ENCODE measurements at places on chromosomes 12 and 14. TPM values are rescaled to one million over a fixed set of nuclear protein-coding genes. Genes with fewer than 3 reads are reported as not detected.
A peak's percentile ranks its signal among the peaks of the same experiment; 100 is the strongest.

DNA sequence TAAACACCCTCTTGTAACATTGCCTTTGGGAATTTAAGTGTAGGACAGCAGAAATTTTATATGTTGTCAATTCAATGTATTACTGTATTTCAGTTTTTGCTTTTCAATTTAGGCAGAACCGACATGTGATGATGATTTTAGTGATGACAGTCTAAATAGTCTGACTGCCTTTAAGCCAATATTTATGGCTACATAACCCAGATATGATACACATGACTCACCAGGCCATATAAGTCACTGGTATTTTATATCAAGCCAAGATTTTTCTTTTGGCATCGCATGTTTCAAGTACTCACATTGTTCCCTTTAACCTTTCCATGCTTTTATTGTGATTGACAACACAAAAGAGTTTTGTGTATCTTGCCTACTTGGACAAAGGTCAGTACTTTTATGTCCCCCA, 13.6 kb upstream of the PPM1A start:
- no peak for DNase-seq

The MEG3 gene
- 1.0 TPM for total RNA-seq

DNA sequence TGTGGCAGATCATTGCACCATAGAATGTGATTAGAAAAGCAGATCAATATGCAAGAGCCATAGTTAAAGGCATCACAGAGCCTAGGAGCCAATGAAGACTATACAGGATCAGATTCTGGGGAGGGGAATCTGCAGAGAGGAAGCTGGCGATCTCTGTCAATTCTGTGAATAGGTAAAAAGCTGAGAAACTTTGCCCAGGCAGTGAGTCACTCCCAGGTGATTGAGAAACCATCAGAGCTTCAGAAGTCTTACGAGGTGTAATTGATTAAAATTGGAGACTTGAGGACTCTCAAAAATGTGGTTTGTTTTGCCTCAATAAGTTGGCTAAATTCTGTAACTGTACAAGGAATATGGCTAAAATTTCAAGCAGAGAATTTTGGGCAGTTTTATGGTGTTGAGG, 41.7 kb upstream of the TSPAN11 start:
- DNase-seq, result no peak

- DNase-seq, result no peak
These were observed 40.9 kb upstream of the STXBP6 start for GRCh38 chr14:25090716-25091454.

DNA sequence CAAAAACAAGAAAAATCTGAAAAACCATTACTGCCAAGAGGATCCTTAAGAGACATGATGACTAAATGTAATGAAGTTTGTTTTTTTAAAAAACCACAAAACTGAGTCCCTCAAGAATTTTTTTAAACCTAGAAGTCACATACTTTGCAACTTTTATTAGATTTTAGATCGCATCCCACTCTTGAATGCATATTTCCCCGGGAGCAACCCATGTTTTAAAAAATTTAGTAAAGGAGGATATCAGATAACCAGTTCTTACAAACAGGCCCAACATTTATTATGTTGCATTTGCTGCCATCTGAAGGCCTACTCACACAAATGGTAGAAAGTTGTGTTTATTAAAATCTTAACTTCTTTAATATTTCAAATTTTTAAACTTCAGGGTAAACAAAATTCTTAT, 44.3 kb upstream of the CCT2 start:
- no peak for DNase-seq

DNA sequence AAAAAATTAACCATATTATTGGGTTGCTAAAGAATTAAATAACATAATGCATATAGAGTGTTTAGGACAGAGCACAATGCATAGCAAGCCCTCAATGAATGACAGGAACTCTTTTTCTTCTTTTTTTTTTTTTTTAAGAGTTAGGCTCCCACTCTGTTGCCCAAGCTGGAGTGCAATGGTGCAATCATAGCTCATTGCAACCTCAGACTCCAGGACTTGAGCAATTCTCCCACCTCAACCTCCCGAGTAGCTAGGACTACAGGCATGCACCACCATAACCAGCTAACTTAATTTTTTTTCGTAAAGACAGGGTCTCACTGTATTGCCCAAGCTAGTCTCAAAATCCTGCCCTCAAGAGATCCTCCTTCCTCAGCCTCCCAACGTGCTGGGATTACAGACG, 20.5 kb upstream of the MTERF2 start:
- DNase-seq, result no peak

The LAG3 gene
- 4.7 TPM for total RNA-seq

DNA sequence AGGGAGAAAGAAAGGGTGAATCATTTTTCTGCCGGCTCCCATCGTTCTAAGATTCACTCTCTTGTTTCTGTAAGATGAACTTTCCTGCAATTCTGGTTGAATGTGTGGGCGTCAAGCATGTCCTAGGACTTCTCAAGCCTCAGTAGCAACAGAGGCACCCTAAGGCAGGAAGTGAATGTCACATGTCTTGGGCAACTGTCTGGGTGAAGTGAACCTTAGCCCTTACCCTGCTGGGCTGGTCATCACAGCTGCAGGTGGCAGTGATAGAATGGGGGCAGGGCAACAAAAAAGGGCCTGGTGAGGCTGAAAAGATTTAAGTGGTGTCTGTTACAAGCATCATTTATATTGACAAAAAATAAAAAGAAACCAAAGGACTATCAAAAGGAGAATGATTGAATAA, 45.9 kb upstream of the CAND1 start:
- no peak for DNase-seq

DNA sequence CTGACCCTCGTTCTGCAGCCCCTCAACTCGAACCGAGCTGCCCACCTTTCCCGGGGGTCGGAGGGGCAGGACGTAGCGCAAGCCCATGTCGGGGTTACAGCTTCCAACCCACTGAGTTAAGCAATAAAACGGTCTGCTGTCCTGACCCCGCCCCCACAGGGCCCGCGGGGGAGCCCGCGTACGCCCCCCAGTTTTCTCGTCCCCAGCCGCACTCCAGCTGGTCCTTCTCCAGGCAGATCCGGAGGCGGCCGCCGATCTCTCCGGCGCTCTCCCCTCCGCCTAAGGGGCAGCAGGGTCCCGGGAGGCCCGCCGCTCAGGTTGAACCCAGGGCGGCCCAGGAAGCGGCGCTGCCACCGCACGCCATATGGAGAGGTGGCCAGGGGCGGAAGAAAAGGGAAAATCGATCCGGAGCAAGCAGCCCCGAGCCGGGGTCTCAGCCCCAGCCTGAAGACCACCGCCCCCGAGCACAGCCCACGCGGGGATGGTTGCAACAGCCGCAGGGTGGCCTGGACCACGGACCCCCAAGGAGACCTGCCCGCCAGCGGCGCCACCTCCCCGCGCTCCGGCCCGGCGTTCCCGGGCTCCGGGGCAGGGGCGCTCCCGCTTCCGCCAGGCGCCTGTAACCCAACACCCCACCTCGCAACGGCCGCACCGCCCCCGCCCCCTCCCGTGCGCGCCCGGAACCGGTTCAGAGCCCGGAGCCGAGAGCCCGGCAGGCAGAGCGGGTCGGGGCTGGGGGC, 760 bp downstream of the ACTN1 start:
- DNase-seq, result peak; percentile 58

The SLCO1B1 gene
- total RNA-seq, result 0.21 TPM

DNA sequence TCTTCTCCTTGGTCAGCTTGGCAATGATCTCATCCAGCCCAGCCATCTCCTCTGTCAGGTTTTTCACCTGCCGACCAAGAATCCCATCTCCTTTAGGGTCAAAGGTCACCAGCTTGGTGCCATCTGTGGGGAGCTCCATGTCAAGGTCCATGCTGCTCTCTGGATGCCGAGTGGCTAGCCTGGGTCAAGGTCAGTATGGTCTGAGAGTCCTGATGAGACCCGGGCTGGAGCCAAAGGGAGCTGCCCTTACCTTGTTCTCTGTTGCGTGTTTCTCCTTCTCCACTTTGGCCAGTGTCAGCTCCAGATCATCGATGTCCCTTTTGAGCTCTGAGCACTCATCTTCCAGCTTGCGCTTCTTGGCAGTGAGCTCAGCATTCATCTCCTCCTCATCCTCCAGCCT, 11.8 kb downstream of the MYH7 start:
- DNase-seq, result no peak

DNA sequence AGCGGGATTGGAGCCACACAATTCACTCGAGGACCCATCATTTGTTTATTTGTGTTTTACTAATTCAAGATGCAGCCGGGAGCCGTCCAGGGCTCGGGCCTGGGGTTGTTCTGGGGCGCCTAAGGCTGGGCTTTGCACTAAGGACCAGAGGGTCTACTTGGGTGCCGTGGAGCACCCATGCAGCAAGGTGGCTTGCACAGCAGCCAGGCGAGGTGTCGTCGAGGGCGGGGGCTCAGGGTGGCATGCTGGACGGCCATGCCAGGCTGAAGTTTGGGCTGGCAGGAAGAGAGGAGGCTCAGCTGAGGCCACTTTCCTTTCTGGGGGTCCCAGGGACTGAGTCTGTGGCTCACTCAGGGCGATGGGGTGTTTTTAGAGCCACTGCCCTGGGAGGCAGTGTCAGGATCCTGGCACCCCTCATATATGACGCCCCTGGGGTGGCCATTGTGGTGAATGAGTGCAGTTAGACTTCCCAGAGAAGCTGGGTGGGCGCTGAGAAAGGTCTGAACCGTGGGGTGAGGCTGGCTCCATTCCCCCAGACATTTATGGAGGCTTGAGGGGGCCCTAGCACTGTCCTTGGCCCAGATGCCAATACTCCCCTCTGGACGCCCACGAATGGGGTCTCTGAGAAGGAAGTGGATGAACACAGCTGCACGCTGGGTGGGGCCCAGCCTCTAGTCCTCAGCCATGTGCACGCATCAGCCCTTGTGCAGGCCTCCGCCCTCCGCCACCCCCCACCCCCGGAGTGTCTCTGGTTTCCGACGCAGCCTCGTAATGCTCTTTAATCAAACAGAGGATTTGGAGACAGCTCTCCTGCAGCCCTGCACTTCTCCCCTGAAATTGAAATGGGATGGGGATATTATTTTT, 11.3 kb downstream of the MEG3 start:
- DNase-seq, result no peak

The TEAD4 gene
- 28.6 TPM for total RNA-seq

The SLC25A47 gene
- total RNA-seq, result not detected

DNA sequence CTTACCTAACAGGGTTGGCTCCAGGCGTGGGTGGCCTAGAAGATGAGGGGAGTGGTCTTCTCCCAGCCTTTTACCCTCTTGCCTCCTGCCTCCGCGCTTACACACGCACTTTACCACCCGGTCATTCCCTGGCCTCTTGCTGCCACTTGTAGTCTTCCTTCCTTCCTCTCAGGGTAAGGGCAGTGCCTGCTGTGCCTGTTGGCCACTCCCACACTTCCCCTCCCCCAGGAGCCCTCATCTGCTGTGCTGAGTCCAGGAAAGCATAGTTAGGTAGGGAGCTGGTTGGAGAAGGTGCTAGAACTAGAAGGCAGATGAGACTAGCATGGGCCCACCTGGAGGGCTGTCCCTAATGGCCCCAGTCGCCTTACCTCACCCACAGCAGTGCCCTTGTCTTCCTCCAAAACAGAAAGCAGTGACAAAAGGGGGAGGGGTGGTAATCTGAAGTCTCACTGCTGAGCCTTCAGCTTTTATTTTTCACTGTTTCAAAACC, 54.3 kb upstream of the SRSF5 start:
- DNase-seq, result no peak

The COPS7A gene
- total RNA-seq, result 37.7 TPM

The MIP gene
- not detected for total RNA-seq

- DNase-seq, result no peak
These were observed 25.9 kb upstream of the KCNA5 start for GRCh38 chr12:5017638-5018348.

The PMCH gene
- total RNA-seq, result not detected

DNA sequence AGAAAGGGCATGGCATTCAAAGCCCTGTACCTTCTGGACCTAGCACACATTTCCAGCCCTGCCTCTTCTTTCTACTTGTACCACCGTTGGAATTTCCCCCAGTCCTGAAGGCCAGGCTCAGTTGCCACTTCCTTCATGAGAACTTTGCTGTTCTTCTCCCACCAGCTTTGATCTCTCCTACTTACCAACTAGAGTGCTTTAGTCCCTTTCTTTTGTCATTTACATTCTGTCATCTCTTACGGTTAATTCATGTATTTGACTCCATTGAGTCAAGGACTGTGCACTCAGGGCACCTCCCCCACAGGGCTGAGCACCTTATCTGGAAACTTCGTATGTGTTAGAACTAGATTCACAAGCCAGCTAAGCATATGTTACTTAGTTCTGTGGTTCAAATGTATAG, 26.3 kb downstream of the BICDL1 start:
- DNase-seq, result no peak

The MTHFD1 gene
- total RNA-seq, result 161 TPM

DNA sequence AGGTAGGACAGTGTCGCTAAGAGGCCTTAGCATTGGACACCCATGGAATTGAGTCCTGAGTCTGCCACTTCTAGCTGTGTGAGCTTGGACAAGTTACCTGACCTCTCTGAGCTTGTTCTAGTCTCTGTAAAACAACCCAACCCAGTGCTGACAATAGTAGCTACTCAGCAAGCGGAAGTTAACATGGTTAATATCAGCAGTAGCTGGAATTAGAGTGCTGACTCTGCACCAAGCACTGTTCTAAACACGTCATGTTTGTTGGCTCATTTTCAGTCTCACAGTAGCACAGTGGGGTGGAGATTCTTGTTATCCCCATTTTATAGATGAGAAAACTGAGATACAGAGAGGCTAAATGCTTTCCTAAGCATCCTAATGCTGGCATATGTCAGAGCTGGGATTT, 47.5 kb upstream of the RIN3 start:
- DNase-seq, result no peak

GRCh38 chr12:19082365-19082911, 47.1 kb upstream of the PLEKHA5 start:
- no peak for DNase-seq

DNA sequence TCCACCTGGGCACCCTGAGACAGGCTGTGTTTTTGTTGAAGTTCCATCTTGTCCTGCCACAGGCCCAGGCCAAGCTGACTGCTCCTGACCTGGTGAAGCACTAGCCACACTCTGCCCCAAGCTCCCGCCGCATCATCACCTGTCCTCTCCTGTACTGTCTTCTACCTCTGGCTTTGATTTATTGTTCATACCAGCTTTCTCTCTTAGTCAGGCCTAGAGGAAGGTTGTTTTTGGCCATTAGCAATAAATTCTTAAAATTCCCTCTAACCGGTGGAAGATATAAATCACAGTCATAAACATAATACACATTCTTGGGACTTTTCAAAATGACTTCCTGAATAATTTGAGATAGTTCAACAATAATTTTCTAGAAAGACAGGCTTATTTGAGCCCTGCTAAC, 169.4 kb downstream of the DAD1 start:
- DNase-seq, result no peak

GRCh38 chr12:30952015-30952414, 25.5 kb downstream of the TSPAN11 start:
- DNase-seq, result no peak

DNA sequence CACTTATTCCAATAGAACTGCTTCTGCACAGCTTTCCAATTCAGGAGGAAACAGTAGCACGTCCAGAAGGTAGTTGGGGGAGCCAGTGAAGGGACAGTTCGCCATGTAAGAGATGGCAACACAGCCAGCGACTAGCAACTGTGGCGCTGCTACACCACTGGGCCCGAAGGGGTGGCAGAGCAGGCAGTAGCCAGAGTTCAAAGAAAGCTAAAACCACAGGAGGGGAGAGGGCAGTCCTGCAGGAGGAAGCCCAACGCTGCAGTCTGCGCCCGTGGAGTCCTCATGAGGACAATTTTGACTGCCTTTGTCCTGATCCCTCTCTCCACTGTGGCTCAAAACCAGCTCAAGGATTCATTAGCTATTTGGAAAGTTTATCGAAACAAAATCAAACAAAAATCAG, 591.2 kb downstream of the VRK1 start:
- DNase-seq, result no peak

Data from neural crest cell (in vitro differentiated cells).